ENCODE measurements at places on chromosomes 5 and 9.

- DNase-seq, result no peak
Measured at GRCh38 chr9:34463098-34463900, 4.7 kb downstream of the DNAI1 start.

GRCh38 chr5:111383288-111383970 is 128.9 kb downstream of the STARD4 start:
- DNase-seq, result no peak

DNA sequence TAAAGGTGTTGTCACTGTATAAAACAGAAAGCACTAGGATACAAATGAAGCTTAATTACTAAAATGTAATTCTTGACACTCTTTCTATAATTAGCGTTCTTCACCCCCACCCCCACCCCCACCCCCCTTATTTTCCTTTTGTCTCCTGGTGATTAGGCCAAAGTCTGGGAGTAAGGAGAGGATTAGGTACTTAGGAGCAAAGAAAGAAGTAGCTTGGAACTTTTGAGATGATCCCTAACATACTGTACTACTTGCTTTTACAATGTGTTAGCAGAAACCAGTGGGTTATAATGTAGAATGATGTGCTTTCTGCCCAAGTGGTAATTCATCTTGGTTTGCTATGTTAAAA is 43.8 kb downstream of the NDFIP1 start:
- DNase-seq, result no peak

GRCh38 chr5:25570067-25570583 is 925.3 kb upstream of the CDH10 start:
- DNase-seq, result no peak
